ENCODE measurements at places on chromosomes 6 and 20. TPM values are rescaled to one million over a fixed set of nuclear protein-coding genes. Genes with fewer than 3 reads are reported as not detected.
A peak's percentile ranks its signal among the peaks of the same experiment; 100 is the strongest.

DNA sequence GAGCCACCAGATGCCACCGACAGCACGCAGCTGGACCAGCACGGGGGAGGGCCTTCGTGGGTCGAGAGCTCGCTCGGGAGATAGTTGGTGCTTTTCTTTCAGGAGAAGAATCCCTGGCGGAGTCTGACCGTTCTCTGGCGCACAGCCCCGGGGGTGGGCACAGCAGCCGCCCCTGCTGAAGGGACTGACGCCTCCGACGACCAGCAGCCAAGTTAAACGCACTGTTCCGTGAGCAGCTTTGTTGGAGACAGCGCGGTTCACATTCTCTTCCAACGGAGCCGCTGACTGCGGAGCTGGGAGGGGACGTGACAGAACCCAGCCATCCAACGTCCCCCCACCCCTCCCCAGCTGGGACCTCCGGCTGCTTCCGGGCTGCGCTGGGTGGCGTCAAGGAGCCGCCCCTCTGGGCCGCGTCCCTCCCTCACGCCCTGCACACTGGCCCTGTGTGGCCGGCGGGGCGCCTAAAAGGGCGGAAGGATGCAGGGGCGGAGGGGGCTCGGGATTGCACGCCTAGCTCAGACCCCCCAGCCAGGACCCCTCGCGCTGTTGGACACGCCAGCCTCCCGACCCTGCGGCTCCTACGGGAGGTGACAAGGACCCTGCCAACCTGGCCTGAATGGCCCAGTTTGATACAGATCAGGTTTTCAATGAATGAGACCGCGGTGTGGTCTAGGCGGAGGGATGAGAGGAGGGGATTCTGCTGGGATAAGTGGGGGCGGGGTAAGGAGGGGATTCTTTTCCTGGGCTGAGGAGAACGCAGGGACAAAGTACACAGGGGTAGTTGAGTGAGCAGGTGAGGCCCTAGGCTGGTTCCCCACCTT, 36.4 kb upstream of the KHDC1 start:
- H3K27me3 ChIP-seq = no peaks in the 10 kb centered on the region
- peaks cover 2% of the 10 kb centered on the region for H3K4me1 ChIP-seq
- DNase-seq = no peak

Gene PLTP
- total RNA-seq = 2.8 TPM

DNA sequence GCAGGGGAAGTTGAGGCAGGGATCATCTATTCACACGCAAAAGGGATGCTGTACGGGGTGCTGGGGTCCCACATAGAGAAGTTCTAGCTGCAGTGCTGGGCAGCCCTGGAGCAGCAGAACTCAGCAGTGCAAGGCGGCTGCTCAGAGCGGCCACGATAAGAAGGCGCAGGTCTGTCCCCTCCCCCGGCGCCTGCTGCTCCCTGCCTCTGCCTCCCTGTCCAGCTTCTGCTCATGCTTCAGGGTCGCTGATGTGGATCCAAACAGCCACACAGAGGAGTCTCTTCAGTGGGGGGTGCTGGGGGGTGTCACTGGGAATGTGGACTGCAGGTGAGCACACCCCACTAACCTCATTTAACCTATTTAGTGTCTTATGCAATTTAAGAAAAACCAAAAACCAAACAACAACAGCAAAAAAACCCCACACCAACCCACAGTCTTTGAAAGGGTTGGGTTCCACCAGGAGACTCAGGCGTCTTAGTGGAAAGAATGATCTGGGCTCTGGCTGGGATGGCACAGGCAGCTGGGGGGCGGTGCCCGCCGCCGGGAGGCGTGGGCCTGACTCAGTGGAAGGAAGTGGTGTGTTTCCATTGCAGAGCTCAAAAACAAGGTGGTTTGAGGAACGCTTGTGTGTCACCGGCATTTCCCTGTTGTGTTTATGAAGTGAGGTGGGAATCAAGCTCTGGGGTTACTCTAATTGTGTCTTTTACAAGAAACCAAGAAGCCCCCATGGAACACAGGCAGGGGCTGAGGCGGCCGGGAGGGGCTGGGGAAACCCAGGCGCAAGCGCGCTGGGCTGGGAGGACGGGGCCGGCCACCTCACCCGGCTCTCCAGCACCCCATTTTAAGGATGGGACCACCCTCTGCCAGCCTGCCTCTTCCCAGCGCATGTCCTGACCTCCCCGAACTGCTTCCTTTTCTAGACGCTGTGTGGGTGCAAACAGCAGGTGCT, 55.1 kb downstream of the IRF4 start:
- peaks cover 55% of the 10 kb centered on the region for H3K4me1 ChIP-seq
- H3K36me3 ChIP-seq = peaks cover 6% of the 10 kb centered on the region
- peak; percentile 92 for DNase-seq
- H3K27ac ChIP-seq = peak overlapping the region; percentile 87
- H3K4me3 ChIP-seq = peak overlapping the region; percentile 64

DNA sequence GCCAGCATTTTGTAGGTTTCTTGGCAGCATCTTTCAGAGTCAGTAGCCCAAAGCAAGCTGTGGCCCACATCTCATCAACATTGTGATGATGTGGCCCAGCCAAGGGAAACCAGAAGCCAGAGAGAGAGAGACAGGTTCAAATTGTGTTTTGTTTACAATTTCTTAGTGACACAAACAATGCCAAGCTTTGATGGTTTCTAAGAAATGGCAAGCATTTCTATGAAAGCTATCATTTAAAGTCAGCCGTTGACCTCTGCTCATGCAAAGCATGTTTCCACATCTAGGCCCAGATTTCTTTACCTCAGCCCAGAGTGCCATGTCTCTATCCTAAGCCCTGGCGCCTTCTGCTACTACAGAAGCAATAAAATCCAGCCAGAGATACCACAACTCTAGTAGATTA, 32.9 kb downstream of the GCM1 start:
- no peak overlapping the region for H3K27ac ChIP-seq
- peaks cover 5% of the 10 kb centered on the region for H3K27me3 ChIP-seq
- H3K4me3 ChIP-seq = no peak overlapping the region
- DNase-seq = no peak
- peaks cover 10% of the 10 kb centered on the region for H3K4me1 ChIP-seq

Gene SAPCD1
- total RNA-seq = 10.7 TPM

- H3K36me3 ChIP-seq = peaks cover 18% of the 10 kb centered on the region
- no peak for DNase-seq
- no peak overlapping the region for H3K4me3 ChIP-seq
- no peak overlapping the region for H3K27ac ChIP-seq
- H3K4me1 ChIP-seq = peaks cover 20% of the 10 kb centered on the region
These were observed 6.4 kb downstream of the SERAC1 start for GRCh38 chr6:158161566-158162254.

DNA sequence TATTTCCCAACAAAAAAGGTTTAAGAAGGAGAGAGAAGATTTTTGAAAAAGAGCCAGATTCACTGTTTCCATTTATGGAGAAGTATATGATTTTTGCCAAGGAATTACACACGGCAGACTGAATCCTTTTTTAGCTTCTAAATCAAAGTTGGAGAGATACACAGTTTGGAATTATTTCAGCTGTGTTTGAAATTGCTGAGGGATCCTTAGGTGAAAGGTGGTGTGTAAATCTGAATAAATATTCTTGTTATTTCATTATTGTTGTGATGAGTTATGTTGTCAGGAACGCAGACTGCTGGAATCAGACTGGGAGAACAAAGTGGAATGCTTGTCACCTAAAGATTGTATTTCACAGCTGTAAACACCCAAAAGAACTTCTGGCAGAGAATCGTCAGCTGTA, 168.5 kb upstream of the AKIRIN2 start:
- H3K36me3 ChIP-seq = no peaks in the 10 kb centered on the region
- peaks cover 11% of the 10 kb centered on the region for H3K27me3 ChIP-seq
- H3K4me3 ChIP-seq = no peak overlapping the region
- H3K27ac ChIP-seq = no peak overlapping the region

Gene BPIFB2
- not detected for total RNA-seq

Gene SMLR1
- not detected for total RNA-seq

- H3K4me1 ChIP-seq = peaks cover 13% of the 10 kb centered on the region
- no peak overlapping the region for H3K27ac ChIP-seq
- no peaks in the 10 kb centered on the region for H3K36me3 ChIP-seq
- peaks cover 37% of the 10 kb centered on the region for H3K27me3 ChIP-seq
- H3K4me3 ChIP-seq = no peak overlapping the region
These were observed 61.9 kb upstream of the ATXN1 start for GRCh38 chr6:16822975-16823717.

DNA sequence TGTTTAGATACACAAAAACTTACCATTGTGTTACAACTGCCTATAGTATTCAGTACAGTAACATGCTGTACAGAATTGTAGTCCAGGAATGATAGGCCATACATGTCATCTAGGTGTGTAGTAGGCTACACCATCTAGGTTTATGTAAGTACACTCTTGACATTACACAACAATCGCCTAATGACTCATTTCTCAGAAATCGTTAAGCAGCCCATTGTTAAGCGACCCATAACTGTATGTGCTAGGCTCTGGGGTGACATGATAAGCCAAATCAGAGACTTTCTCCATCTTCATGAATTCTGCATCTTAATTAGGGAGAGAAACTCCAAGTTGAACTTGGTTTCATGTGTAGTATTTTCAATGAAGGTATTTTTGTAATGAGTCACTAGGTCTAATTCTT, 17.2 kb downstream of the STK35 start:
- no peak overlapping the region for H3K4me3 ChIP-seq
- no peak for DNase-seq
- H3K27me3 ChIP-seq = no peaks in the 10 kb centered on the region
- peaks cover 42% of the 10 kb centered on the region for H3K4me1 ChIP-seq
- peaks cover 61% of the 10 kb centered on the region for H3K36me3 ChIP-seq

GRCh38 chr6:12007887-12008286, 4.2 kb upstream of the HIVEP1 start:
- H3K4me3 ChIP-seq = peak overlapping the region; percentile 98
- no peak for DNase-seq

- H3K4me3 ChIP-seq = no peak overlapping the region
- H3K36me3 ChIP-seq = peaks cover 35% of the 10 kb centered on the region
- peaks cover 52% of the 10 kb centered on the region for H3K4me1 ChIP-seq
- no peaks in the 10 kb centered on the region for H3K27me3 ChIP-seq
These were observed 11.5 kb downstream of the MAPK14 start for GRCh38 chr6:36039112-36039511.

- no peak overlapping the region for H3K27ac ChIP-seq
- H3K4me1 ChIP-seq = no peaks in the 10 kb centered on the region
- H3K36me3 ChIP-seq = no peaks in the 10 kb centered on the region
- DNase-seq = no peak
These were observed 753.3 kb upstream of the MARCKS start for GRCh38 chr6:113103634-113104361.

Gene ZNF165
- 0.50 TPM for total RNA-seq

All from activated CD4-positive, alpha-beta memory T cell treated with anti-CD3 and anti-CD28 coated beads, Interleukin-2, amount 10 ng/mL, durations not matched to agents 7 days and 5 days (primary cell).